ENCODE measurements at places on chromosomes 3 and 15.

DNA sequence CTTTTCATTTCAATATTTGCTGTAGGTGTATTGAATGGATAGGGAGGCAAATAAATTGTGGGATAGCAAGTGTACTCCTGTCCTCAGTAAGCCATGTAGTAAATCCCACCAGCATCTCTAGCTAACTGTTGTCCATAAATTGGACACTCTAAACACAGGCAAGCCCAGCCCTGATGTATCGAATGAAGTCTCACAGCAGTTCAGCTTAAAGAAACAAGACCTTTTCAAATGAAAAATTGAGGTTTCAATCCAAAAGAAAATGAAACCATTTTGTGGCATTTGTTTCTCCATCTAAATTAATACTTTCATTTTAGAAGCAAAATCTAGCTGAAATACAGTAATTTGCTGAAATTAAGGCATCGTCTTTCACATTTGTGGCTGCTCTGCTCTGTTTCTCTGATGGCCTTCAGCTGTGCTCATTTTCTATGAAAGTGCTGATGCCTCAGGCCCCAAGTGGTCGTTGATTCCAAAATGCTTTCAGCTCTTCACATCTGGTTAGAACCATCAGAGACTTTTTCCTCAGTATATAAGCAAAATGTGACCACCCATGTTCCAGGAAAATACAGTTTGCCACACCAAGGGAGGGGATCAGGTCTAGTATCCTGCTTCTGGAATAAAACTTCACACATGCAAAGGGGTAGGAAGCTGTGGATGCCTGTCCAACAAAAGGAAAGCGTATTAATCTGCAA is 245.0 kb downstream of the ZMAT3 start:
- no peak for DNase-seq

DNA sequence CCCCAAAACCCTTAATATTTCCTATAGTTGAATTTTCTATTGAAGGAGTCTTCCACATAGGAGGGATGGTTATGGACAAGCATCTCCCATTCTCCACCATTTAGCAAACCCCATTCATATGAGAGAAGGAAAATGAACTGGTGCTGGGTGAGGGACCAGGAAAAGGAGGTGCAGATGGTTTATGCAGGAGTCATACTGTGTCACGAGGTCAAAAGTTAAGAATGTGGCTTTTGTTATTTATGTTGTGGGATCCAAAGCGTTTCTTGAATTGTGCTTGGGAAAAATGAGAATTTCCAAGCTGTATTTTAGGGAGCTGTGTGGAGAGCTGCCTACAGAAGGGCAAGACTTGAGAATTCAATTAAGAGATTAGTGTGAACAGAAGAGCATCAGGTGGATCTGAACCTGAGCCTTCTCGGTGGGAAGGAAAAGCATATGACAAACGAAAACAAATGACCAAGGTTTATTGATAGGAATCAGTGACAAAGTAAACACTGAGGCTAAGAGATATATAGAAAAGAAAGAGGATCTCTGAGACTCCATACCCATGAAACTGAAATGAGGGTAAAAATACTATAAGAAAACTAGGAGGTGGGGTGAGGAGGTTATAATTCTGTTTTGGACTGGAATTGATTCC is 473.3 kb upstream of the NR2F2 start:
- DNase-seq, result no peak

GRCh38 chr3:13143381-13144004 is 70.3 kb upstream of the IQSEC1 start:
- no peak for DNase-seq

DNA sequence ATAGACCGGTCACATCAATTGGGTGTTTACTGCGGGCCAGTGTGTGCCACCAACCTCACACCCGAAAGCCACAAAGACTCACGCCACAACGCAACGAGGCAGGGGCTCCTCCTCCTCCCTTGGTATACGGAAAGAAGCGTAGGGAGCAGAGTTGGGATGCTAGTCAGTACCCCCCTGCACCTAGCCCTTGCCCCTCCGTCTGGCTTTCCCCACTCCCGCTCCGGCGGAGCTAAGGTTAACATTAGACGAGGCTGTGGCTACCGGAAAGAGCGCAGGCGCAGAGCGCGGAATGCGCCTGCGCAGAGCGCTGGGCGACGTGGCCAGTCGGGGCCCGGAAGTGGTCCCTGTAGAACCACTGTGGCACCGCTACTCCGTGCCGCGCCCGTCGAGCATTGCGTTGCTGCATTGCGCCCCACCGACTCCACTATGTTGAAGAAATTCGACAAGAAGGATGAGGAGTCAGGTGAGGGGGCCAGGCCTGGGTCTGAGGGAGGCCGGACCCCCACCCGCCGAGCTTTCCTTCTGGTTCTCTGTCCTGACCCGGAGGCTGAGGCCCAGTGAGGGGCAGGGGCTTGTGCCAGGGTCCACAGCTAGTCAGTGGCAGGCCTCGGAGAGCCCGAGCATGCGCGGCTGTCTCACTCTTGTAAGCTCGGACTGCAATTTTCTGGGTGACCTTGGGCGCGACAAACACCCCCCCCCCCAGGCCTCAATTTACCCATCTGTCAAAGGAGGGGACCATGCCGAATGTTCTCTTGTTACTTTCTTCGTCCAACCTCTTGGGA is at the start of gene COPG1:
Gene COPG1 (plus strand): TSS at position 323 of the 782 bp plus-strand sequence. CDS start 104 bp downstream, at position 427.
- DNase-seq, result peak; percentile 96

GRCh38 chr15:78987556-78988360 is 42.9 kb upstream of the CTSH start:
- no peak for DNase-seq

GRCh38 chr3:28042707-28043106 is 198.7 kb upstream of the CMC1 start:
- no peak for DNase-seq

DNA sequence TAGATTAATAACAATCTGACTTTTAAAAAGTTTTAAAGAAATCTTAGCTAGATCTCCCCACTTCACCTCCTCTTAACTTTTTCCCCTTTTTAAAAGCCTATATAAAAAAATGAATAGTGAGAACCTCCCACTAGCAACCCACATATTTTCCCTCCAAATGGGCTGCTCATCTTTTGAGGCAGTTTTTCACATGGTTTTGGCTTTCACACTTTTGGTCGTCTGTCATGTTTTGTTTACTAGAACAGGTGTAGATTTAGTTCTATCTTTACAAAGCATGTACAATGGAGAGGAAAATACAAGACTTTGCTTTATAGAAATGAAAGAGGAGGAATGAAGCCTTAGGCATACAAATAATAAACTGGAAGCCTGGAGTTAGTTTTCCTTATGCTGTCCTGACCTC is 126.7 kb upstream of the EOMES start:
- DNase-seq, result no peak

GRCh38 chr3:122390665-122391064 is 6.7 kb downstream of the FAM162A start:
- no peak for DNase-seq

GRCh38 chr3:76585794-76586392 is 454.0 kb upstream of the ROBO2 start:
- DNase-seq, result peak; percentile 3

DNA sequence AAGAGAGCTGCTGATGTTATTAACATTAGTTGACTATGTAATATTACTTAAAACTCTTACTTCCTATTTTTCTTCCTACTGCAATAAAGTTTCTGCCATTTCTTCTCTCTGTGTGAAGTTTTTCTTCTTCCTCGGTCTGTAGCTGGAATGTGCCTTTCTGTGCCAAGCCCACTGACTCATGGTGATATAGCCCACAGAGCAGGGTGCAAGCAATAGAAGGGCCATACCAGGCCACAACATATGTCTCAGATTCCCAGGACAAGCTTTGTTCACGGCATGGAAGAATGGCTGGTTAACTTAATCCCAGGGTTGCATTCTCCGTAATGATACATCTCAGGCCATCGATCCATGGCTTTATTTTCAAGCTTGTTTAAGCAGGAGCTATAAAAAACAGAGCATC is 815.3 kb downstream of the TUSC7 start:
- DNase-seq, result no peak

Measured in HuH-7 (cell line).